Astrocyte of the cerebellum (primary cell): ENCODE measurements at places on chromosomes 4 and X.

GRCh38 chr4:18388039-18388438 lies 366.5 kb upstream of the LCORL start:
- DNase-seq, result peak; percentile 22

GRCh38 chr4:110058677-110059076 lies 139.7 kb downstream of the ELOVL6 start:
- no peak for DNase-seq

GRCh38 chr4:110751986-110752385 lies 129.1 kb upstream of the PITX2 start:
- no peak for DNase-seq

GRCh38 chr4:158254292-158254691 lies 44.0 kb downstream of the TMEM144 start:
- no peak for DNase-seq
